Psoas muscle (tissue), 8 donors: ENCODE measurements at places on chromosomes 4 and X. TPM values are rescaled to one million over a fixed set of nuclear protein-coding genes. Genes with fewer than 3 reads are reported as not detected.

FRMD7 gene
- 0.04 TPM for polyA plus RNA-seq

GAGE1 gene
- polyA plus RNA-seq = not detected

SLC6A8 gene
- 104 TPM for polyA plus RNA-seq

RBM46 gene
- not detected for polyA plus RNA-seq

TXK gene
- 0.17 TPM for polyA plus RNA-seq

DCAF8L2 gene
- not detected for polyA plus RNA-seq

GRCh38 chr4:59855630-59856352 is 1344.3 kb upstream of the ADGRL3 start:
- DNase-seq = no peak

DNA sequence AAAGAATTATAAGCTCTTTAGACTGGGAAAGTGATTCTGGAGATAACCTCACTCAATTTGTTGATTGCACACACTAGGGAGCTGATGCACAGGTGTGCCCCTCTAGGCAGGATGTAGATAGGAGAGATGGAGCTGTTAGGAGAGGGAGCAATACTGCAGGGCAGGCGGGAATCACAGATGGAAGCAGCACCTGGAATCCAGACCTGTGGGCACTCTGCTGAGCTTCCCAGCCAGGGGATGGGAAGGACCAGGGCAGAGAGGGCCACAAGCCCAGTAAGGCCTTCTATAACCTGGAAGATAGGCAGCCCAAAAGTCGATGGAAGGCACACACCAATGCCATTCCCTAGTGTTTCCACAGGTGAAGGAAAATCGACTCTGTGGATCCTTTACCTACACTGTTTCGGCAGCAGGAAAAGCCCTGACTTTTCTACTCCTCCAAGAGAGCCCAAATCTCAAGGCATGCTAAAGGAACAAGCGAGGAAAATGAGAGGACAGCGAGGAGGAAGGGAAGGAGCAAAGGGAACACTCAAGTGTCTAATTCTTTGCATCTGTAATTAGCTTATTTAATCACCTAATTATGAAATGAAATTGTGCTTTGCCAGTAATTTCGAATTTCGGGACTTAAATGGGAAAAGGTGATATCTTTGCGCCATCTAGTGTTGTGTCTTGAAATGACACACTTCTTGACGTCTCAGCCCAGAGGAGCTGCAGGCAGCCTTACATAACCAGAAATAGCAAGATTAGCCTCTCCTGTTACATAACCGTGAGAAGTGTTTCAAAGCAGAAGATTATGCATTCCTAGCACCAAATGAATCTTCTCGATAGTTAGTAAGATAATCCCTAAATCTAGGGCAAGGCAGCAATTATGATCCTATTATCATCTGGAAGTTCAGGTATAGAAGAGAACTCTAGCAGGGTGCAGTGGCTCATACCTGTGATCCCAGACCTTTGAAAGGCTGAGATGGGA is 31.0 kb upstream of the TLR3 start:
- DNase-seq = no peak

DNA sequence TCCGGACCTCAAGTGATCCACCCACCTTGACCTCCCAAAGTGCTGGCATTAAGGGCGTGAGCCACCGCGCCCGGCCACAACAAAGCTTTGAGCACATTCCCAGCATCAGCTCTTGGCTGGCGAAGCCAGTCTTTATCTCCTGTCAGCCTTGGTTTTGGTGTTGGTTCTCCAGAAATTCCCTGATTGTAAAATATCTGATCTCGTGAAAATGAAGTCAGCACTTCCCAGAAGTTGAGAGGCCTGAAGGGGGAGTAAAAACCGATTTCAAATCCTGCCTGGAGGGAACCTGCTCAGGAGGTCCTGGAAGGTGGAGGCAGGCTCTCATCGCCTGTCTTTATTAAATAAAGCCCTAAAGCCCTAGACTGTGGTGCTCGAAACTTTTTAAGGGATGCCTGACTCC is 33.6 kb downstream of the PTTG2 start:
- DNase-seq = no peak

GRCh38 chr4:112290341-112290740 is 4.6 kb upstream of the TIFA start:
- no peak for DNase-seq

DNA sequence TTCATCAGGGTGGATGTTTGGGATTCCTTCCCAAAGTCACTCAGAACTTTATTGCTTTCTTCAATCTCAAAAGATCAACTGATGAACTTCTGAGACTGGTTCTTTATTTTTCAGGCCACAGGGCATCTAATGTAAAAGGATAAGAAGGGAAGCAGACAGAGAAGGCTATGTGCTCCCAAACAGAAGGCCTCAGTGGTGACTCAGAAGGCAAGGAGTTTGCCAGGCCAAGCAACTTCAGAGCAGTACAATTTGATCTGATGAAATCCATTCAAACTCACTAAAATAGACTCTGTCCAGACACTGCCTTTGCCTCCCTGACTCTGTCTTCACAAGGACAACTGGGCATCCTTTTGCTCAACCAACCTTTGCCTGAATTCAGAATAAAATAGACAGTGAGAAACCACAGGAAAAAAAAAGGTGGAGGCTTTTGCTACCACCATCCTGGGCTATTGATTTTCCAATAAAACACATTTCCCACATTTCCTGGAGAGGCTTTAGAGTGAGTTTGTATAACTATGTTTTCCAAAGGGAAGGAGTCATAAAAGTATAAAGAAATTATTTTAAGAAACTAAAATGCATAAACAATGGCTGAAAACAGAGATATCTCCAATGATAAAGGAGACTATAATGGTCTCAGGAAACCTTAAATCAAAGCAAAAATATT is 55.2 kb downstream of the ARHGEF6 start:
- peak; percentile 28 for DNase-seq

GRCh38 chr4:3407171-3407771 is 34.5 kb upstream of the HGFAC start:
- DNase-seq = no peak

DNA sequence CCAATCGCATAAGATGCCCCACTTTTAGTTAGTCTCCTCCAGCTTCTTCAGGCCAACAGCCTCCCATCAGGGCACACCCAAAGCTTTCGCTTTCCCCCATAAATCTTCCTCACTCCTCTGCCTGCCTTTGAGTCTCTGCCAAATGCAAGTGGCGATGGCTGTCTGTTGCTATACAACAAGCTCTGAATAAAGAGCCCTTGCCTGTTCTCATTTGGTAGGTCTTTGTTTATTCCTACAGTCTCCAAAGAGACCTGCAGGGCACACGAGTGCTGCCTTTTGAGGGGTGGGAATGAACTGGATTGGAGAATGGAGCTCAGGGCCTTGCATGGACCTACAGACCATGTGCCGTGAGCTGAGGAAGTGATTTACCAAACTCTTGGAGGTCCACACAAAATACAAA is 52.2 kb upstream of the SOD3 start:
- DNase-seq = no peak

- DNase-seq = no peak
Observed at GRCh38 chrX:133214301-133214700, 3.9 kb downstream of the TFDP3 start.

GRCh38 chrX:2251211-2251610 is 249.6 kb downstream of the DHRSX start:
- no peak for DNase-seq

- no peak for DNase-seq
Observed at GRCh38 chrX:71099736-71100135, 4.1 kb downstream of the FOXO4 start.

GRCh38 chr4:141038428-141038827 is 94.8 kb downstream of the RNF150 start:
- DNase-seq = no peak

GRCh38 chr4:170662250-170662649 is 572.5 kb upstream of the AADAT start:
- no peak for DNase-seq

DNA sequence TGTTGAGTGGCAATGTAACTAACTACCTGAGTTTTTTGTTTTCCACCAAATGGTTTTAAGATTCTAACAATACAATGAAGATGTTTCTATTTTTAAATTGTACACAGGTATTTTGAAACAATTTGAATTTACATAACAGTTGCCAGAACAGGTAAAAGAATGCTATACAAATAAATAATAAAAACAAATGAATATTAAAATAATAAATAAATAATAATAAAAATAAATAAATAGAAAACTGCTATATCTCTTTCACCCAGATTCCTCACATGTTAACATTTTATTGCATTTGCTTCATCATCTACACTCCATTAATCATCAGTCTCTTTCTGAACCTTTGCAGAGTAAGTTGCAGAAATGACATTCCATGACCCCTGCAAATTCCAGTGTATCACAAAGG is 32.3 kb upstream of the DSPP start:
- DNase-seq = no peak

GRCh38 chrX:101417981-101418841 is 10.2 kb downstream of the HNRNPH2 start:
- DNase-seq = peak; percentile 81
